ENCODE measurements at places on chromosomes 3 and 15.
A peak's percentile ranks its signal among the peaks of the same experiment; 100 is the strongest.

GRCh38 chr3:36433511-36433910 lies 53.2 kb downstream of the STAC start:
- DNase-seq = no peak

- peak; percentile 88 for DNase-seq
Measured at GRCh38 chr15:78944669-78945407, at the start of gene CTSH. Gene CTSH (minus strand): TSS chr15:78945046. CDS start chr15:78944981, 65 bp downstream.

- no peak for DNase-seq
Measured at GRCh38 chr3:13801361-13802204, 78.3 kb downstream of the WNT7A start.

GRCh38 chr3:173397161-173398110 lies at the start of gene NLGN1:
Gene NLGN1 (plus strand): TSS chr3:173397744.
- DNase-seq = no peak

DNA sequence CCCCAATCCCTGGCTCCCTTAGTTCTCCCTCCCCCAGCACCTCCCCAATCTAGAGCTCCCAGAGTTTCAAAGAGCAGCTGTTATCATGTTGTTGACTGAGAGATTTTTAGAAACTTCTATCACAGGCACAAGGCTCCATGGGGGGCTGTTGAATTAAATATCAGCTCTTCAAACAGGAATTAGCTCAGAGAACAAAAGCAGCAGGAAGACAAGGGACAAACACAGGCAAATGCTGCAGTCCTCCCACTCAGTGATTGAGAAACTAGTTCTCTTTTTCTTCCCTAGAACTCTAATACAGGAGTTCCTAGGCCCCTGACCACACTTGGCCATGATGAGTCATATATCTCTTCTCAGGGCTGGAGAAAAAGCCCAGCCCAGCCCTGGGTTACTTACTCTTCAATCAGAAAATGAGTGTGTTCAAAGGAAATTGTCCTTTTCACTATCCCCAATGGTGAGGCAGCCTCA lies 262.1 kb downstream of the IGSF11 start:
- no peak for DNase-seq

- DNase-seq = no peak
Measured at GRCh38 chr15:70356919-70357318, 259.2 kb upstream of the TLE3 start.

GRCh38 chr15:64017082-64017588 lies 29.1 kb downstream of the DAPK2 start:
- DNase-seq = no peak

GRCh38 chr3:132381348-132381944 lies 35.9 kb upstream of the DNAJC13 start:
- DNase-seq = no peak

Measured in CD4-positive, alpha-beta T cell treated with Interleukin-12 subunit alpha and Interleukin-12 subunit beta, for 1 hour (primary cell).